ENCODE measurements at places on chromosomes 16 and 17. TPM values are rescaled to one million over a fixed set of nuclear protein-coding genes. Genes with fewer than 3 reads are reported as not detected.

Gene DYNLRB2
- not detected for total RNA-seq

Gene CHST5
- not detected for total RNA-seq

Gene HSD17B2
- not detected for total RNA-seq

Gene SDF2
- 74.6 TPM for total RNA-seq

Gene IKZF3
- 2.7 TPM for total RNA-seq

Gene KRT17
- not detected for total RNA-seq

Gene ABCA6
- 24.3 TPM for total RNA-seq

GRCh38 chr16:50276801-50277555, 10.6 kb downstream of the ADCY7 start:
- H3K36me3 ChIP-seq, result no peaks in the 10 kb centered on the region
- no peak overlapping the region for H3K4me3 ChIP-seq
- H3K27me3 ChIP-seq, result no peaks in the 10 kb centered on the region
- H3K27ac ChIP-seq, result no peak overlapping the region

GRCh38 chr16:81676066-81676882, 102.8 kb upstream of the PLCG2 start:
- no peaks in the 10 kb centered on the region for H3K27me3 ChIP-seq
- DNase-seq, result peak; percentile 81
- peak overlapping the region; percentile 89 for H3K27ac ChIP-seq
- H3K36me3 ChIP-seq, result no peaks in the 10 kb centered on the region

- H3K27me3 ChIP-seq, result no peaks in the 10 kb centered on the region
- H3K36me3 ChIP-seq, result no peaks in the 10 kb centered on the region
- no peak for DNase-seq
These were observed 933.6 kb upstream of the CDH8 start for GRCh38 chr16:62969711-62970318.

- H3K36me3 ChIP-seq, result no peaks in the 10 kb centered on the region
- no peak overlapping the region for H3K27ac ChIP-seq
- DNase-seq, result no peak
- no peak overlapping the region for H3K4me3 ChIP-seq
- no peaks in the 10 kb centered on the region for H3K4me1 ChIP-seq
These were observed 160.3 kb downstream of the HS3ST3B1 start for GRCh38 chr17:14461227-14461548.

DNA sequence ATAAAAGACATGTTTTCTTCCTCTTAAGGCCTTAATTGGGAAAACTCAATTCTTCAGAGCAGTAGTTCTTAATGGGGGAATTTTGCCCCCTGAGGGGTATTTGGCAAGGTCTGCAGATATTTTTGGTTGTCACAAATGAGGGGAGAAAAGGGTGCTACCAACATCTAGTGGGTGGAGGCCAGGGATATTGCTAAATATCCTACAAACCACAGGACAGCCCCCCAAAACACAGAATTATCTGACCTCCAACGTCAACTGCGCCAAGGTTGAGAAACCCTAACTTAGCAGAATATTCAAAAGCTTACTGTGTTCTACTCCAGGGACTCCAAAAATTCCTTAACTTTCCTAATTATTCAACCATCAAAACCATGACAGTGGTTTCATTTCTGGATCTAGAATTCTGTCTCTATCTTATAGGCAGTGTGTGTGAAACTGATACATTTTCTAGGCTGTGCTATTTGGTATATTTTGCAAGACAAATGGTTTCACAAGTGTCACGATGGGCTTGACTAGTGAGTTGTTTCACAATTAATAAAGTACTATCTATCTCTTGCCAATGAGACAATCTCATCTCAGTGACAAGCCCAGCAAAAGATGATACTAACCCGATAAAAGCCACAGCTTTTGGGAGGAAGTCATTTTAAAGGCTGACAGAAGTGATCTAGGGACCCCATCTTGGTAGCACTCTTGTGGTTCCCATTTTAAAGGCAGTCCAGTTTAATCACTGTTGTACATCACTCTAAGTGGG, 14.7 kb downstream of the TXNDC11 start:
- peaks cover 5% of the 10 kb centered on the region for H3K36me3 ChIP-seq
- H3K4me1 ChIP-seq, result peaks cover 54% of the 10 kb centered on the region
- no peak for DNase-seq
- peak overlapping the region; percentile 93 for H3K27ac ChIP-seq
- H3K4me3 ChIP-seq, result no peak overlapping the region
- no peaks in the 10 kb centered on the region for H3K27me3 ChIP-seq

DNA sequence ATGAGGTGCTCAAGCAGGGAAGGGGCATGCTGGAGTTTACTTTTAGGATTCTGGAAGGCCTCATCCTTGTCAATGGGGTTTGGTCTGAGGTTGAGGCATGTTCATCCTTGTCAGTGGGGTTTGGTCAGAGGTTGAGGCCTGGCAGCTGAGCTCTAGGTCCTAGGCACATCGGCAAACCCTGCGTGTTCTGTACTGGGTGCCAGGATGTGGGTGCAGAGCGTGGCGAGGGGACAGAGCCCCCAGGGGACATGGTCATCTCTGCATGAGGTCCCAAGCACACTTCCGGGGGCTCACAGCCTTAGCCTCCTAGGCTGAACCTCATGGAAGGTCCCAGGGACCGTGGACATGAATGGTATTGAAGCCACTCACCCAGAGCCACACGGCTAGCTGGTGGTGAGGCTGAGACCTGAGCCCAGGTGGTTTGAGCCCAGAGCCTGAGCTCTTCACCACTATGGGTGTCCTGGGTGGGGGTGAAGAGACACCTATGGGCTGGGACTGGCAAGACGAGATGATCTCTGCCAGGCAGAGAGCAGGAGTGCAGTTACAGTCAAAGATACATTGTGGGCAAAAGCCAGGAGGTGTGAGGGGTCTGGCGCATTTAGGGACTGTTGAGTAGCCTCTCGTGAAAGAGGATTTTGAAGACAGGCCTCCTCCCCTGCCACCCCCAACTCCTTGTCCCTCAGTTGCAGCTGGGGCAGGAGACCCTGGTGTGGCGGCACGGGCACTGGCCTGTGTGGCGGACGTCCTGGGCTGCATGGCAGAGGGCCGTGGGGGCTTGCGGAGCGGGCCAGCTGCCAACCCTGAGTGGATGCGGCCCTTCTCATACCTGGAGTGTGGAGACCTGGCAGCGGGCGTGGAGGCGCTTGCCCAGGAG, 19.3 kb downstream of the FCSK start:
- peaks cover 14% of the 10 kb centered on the region for H3K36me3 ChIP-seq
- DNase-seq, result no peak
- H3K27me3 ChIP-seq, result no peaks in the 10 kb centered on the region
- H3K27ac ChIP-seq, result no peak overlapping the region

DNA sequence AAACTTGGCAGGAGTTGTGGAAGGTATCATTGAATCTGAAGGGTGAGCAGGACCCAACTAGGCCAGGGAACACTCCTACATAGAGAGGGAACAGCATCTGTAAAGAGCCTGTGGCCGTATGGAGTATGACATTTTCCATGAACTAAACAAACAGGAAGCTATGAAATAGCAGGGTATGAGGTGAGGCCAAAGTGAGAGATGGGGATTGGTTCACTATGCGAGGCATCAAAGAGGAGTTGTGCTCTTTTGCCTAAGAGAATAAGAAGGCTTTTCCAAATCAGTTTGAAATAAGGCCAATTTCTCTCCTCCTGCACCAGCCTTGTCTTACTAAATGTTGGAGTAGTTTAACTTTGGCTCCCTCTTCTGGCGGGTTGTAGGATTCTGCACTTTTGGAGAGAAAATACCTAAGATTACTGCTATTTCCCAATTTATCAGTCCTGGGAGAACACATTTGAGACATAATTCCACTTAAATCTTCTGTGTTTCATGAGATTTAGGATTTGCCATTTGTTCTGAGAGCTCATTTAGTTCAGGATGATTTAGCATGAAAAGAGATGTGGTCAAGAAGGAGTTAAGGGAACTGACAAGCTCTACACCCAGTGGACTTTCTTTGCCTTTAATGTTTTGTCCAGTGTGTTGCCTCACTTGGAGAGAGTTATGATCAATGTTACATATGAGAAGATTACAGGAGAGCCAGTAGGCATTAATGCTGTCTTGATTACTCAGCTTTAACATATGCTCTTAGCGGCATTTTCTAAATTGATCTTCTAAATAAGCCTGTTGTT, 55.4 kb downstream of the TNRC6C start:
- H3K27ac ChIP-seq, result no peak overlapping the region
- H3K27me3 ChIP-seq, result no peaks in the 10 kb centered on the region
- H3K4me1 ChIP-seq, result no peaks in the 10 kb centered on the region
- peak; percentile 55 for DNase-seq
- no peaks in the 10 kb centered on the region for H3K36me3 ChIP-seq

DNA sequence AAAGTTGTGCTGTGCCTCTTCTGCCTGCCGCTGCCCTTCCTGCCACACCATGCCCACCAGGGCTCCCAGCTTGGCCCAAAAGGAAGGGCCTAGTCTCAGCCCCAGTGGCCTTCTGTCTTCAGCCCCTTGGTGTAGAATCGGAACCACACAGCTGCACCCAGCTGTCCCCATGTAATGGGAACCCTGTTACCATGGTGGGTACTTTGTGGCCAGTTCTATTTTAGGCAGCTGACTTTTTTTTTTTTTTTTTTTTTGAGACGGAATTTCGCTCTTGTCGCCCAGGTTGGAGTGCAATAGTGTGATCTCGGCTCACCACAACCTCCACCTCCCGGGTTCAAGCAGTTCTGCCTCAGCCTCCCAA, 163.3 kb upstream of the GSE1 start:
- H3K27ac ChIP-seq, result no peak overlapping the region
- peaks cover 8% of the 10 kb centered on the region for H3K4me1 ChIP-seq

DNA sequence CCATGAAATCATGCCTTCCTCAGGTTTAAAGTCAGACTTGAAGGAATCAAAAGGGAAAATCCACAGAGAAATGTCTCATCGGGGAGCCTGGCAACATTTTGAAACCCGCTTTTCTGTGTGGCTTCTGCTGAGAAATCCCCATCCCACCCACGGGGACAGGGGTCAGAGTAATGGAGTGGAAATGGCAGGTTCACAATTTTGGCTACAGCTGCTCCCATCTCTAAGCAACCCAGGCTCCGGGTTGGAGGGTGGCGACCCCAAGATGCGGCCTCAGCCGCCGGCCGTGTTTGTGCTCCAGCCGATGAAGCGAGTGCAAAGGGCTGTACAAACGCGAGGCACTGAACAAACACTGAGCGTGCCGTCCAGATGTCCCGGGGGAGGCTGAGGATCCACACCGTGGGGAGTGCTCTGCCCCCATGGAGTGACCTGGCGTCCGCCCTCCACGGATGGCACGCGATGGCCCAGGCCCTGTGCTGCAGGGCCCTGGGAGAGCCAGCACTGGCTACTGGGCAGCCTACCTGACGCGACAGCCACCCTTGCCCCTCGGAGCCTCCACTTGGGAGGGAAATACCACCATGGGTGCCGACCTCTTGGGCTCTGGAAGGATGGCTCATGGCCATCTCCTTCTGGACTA, 22.2 kb downstream of the SLC43A2 start:
- no peaks in the 10 kb centered on the region for H3K36me3 ChIP-seq
- no peaks in the 10 kb centered on the region for H3K27me3 ChIP-seq
- peaks cover 56% of the 10 kb centered on the region for H3K4me1 ChIP-seq
- H3K27ac ChIP-seq, result peak overlapping the region; percentile 74
- no peak overlapping the region for H3K4me3 ChIP-seq

- DNase-seq, result peak; percentile 86
- H3K4me1 ChIP-seq, result no peaks in the 10 kb centered on the region
- no peaks in the 10 kb centered on the region for H3K27me3 ChIP-seq
These were observed 102.6 kb upstream of the CREBBP start for GRCh38 chr16:3983081-3983520.

DNA sequence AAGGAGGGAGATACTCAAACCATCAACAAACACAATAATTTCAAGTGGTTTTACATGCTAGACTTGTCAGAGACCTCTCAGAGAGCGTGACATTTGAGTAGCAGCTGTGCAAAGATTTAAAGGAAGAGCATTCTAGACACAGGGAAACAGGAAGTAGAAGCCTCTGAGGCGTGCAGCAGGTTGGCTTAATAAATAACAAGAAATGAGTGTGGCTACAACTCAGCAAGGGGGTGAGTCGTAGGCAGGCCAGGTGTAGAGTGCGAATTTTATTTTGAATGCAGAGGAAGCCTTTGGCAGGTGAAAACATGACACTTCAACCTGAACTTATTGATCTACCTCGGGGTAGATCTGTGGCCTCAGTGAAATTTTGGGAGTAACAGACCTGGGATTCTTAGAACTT, 73.2 kb upstream of the MRTFB start:
- no peak overlapping the region for H3K27ac ChIP-seq
- no peaks in the 10 kb centered on the region for H3K36me3 ChIP-seq
- H3K4me1 ChIP-seq, result peaks cover 3% of the 10 kb centered on the region
- no peaks in the 10 kb centered on the region for H3K27me3 ChIP-seq

DNA sequence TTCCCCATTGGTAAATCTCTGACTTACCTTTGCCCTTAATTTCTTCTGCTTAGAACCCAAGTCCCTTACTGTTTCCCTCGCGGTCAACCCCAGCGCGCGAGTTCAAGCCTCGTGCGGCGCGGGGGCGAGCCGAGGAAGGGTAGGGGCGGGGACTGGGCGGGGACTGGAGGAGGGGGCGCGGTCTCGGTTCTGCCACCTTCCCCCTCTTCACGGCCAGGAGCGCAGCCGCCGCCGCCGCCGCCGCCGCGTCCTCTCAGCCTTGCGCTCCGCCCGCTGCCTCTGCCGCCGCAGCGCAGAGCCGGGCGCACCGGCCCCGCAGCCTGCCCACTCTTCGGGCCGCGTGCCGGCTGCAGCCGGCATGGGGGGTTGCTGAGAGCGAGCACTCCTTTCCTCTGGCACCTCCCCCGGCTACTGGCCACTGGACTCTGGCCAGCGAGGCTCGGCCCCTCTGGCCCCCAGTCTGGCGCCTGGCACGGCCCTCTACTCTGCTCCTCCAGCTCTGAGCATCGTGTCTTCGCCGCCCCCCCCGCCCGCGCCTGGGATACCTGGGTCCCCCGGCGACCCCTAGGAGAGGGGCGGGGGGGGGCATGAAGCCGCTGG, at the start of gene RAPGEFL1:
Gene RAPGEFL1, plus strand, starts transcription at position 196 of the 600 bp plus-strand sequence. Its CDS starts 392 bp downstream, at position 588.
- H3K27me3 ChIP-seq, result no peaks in the 10 kb centered on the region
- H3K4me3 ChIP-seq, result peak within 1 kb of the TSS; percentile 40

DNA sequence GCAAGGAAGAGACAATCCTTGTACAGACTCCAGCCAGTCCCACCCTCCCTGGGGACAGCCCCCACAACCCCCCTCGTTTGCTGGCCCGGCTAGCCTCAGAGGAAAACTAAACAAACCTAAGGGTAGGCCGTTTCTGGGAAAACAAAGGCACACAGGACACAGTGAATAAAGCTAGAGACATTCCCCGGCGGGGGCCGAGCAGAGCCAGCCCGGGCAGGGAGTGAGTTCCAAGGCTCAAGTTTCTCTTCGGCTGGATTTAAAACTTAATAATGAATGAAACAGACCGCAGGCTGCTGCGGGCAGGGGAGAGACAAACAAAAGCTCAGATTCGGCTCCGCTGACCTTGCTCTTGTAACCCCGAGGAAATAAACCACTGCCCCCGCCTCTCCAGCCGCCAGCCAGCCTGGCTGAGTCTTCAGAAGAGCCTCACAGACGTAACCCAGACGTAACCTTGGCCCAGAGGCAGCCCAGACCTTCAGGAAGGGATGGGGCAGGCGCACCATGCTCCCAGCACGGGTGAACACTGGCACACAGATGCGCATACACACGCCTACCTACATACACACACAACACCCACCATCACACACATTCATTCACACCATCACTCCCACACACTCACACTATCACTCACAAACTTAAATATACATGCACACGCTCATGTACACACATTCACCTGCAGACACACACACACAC, 216.0 kb downstream of the ZNF423 start:
- no peaks in the 10 kb centered on the region for H3K27me3 ChIP-seq
- no peak overlapping the region for H3K27ac ChIP-seq
- peaks cover 4% of the 10 kb centered on the region for H3K36me3 ChIP-seq
- DNase-seq, result peak; percentile 9
- peaks cover 8% of the 10 kb centered on the region for H3K4me1 ChIP-seq

GRCh38 chr16:64196444-64196843, 925.4 kb downstream of the CDH11 start:
- no peak overlapping the region for H3K4me3 ChIP-seq
- no peaks in the 10 kb centered on the region for H3K36me3 ChIP-seq
- H3K4me1 ChIP-seq, result no peaks in the 10 kb centered on the region
- DNase-seq, result no peak
- H3K27ac ChIP-seq, result no peak overlapping the region
- no peaks in the 10 kb centered on the region for H3K27me3 ChIP-seq

Measured in thyroid gland (tissue), 4 donors.